ENCODE measurements at places on chromosomes 7 and 10.

DNA sequence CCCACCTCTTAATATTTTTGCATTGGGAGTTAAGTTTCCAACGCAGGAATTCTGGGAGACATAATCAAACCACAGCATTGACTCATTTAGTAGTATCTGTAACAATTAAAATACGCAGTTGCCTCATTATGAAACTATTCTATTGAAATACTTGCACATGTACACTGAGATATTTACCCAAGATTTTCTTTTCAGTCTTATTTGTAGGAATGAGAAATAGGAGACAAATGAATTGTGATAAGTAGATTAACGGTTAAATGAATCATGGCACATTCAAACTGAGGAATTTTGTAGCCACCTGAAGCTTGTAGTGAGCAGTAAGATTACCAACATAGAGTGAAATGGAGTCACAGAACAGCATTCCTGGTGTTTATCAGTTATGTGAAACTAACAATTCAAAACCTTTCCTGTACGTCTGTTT lies 18.1 kb downstream of the RP9 start:
- DNase-seq, result no peak

- DNase-seq, result no peak
These were observed 1.5 kb upstream of the SEMA3A start for GRCh38 chr7:84196084-84196503.

DNA sequence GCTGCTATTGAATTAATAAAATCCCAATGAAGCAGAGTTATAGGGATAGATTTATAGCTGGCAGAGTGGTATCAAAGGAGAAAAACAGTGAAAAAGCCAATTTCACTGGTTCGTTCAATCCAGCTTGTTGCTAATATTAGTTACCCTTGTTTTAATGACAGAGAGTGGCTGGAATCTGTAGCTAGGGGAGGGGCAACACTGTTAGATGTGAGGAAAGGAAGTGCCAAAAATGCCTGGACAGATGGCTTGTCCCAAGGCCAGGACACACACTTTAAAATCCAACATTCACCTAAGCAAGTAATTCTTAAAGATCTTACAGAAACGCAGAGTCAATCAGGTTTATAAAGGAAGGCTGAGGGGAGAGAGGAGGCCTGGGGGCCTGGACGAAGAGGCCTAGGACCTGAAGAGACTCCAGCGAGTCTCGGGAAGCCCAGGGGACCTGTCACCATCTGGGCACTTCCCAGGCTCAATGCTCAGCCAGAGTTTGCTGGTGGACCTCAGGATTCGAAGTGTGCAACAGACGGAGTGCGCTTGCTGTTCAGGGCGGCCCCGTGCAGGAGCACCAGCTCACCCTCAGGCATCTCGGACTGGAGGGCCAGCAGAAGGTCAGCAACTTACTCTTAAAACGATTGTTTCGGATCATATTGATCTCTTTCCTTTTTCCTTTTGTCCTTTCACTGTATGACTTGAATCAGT lies 36.7 kb downstream of the TMEM248 start:
- no peak for DNase-seq

- DNase-seq, result no peak
These were observed 887 bp downstream of the TMUB1 start for GRCh38 chr7:151082141-151083070.

DNA sequence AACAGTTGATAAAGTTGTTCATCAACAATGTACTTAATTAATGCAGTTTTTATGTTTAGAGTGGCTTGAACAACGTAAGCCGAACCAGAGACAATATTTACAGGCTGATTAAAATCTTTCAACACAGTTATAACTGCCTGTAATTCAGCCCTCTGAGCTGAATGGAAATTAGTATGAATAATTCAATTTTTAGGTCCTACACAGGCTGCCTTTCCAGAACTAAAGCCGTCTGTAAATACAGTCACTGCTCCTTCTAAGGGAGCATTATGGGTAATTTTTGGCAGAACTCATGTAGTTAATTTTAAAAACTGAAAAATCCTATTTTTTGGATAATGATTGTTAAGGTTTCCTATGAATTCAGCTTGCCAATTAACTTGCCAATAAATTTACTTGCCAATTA lies 2.6 kb upstream of the GIMAP4 start:
- DNase-seq, result no peak

- peak; percentile 42 for DNase-seq
These were observed 677.8 kb downstream of the SDK1 start for GRCh38 chr7:3978839-3979238.

- peak; percentile 23 for DNase-seq
These were observed 53.8 kb downstream of the WDR37 start for GRCh38 chr10:1109795-1110673.

GRCh38 chr7:14622559-14622958 lies 280.0 kb downstream of the DGKB start:
- no peak for DNase-seq

DNA sequence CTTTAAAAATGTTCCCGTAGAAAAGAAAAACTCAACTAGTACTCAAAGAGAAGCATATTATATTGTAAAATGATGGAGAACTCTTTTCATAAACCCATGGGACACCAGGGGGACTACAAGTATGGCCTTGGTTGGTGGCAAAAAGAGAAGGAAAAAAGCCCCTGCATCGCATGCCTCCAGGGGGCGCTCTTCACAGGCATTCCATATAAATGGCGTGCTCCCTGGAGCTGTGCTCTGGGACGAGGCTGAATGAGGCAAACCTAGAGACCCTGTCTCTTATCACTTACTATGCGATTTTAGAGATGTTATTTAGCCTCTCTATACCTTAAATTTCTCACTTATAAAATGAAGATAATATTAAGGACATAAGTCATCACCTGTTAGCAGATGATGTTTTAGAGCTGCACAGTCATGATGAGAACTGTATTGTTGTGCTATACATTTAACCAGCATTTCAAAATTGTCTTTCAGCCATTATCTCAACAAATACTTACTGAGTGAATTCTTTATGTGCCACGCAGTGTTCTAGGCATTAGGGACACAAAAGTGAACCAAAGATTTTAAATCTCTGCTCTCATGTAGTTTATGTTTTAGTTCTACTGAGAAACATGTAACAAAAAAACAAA lies 105.8 kb downstream of the ARHGAP21 start:
- peak; percentile 6 for DNase-seq

- no peak for DNase-seq
These were observed 160.0 kb upstream of the ZNF804B start for GRCh38 chr7:88599528-88599927.

GRCh38 chr7:72405871-72406270 lies 6.3 kb downstream of the CALN1 start:
- no peak for DNase-seq

GRCh38 chr10:7306616-7307015 lies 104.2 kb downstream of the SFMBT2 start:
- no peak for DNase-seq

- no peak for DNase-seq
These were observed 128.5 kb upstream of the PFKP start for GRCh38 chr10:2938869-2939268.

DNA sequence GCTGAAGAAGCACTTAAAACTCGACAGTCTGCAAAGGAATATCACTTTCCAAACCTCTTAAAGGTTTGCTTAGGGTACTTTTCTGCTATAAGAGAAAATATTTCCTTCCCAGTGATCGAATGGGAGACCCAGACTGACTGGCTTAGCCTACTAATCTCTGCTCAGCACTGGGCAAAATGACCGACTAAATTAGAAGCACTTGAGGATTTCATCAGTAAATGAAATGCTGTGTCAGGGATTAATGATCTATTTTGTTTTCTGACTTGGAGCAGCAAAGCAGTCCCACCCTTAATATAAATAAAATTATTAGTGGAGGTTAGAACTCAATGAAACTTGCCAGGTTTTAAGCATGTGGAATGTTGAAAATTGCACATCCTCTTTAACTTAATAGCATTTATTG lies 411.6 kb downstream of the NEBL start:
- no peak for DNase-seq

GRCh38 chr7:140673063-140673773 lies 473 bp downstream of the ADCK2 start:
- peak; percentile 21 for DNase-seq

DNA sequence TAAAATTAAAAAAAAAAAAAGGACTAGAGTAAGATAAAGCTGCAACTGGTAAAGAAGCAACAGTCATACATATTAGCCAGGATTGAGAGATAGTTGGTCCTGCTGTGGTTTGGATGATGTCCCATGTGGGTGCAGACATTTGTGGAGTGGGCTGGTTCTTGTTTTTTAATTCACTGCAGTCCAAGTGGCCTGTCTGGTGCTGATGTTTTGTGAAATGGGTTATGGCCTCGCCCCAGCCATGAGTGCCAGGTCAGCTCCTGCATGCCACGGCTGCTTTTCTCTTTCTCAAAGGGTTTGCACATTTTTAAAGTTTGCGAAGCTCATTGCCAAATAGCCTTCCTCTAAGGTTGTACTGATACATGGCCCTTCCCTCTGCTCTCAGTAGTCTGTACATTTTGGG lies 14.1 kb upstream of the BTBD16 start:
- DNase-seq, result no peak

- DNase-seq, result no peak
These were observed 34.8 kb upstream of the SFMBT2 start for GRCh38 chr10:7445474-7446185.

DNA sequence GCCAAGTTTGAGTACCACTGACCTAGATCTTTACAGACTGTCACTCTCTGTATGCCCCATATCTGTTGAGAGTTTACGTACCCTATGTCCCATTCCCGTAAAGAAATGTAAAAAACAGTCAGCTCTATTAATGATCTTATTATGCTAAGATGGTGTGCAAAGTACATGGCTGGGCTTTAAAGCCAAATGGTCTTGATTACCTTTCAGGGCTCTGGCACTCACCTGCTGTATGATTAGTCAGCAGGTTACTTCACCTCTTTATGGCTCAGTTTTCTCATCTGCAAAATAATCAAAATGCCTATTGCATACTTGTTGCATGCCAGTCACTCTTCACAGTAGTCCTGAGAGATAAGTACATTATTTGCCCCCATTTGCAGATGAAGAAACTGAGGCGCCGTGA lies 54.2 kb downstream of the LHFPL3 start:
- DNase-seq, result no peak

GRCh38 chr10:121787169-121787568 lies 140.7 kb downstream of the ATE1 start:
- DNase-seq, result no peak

DNA sequence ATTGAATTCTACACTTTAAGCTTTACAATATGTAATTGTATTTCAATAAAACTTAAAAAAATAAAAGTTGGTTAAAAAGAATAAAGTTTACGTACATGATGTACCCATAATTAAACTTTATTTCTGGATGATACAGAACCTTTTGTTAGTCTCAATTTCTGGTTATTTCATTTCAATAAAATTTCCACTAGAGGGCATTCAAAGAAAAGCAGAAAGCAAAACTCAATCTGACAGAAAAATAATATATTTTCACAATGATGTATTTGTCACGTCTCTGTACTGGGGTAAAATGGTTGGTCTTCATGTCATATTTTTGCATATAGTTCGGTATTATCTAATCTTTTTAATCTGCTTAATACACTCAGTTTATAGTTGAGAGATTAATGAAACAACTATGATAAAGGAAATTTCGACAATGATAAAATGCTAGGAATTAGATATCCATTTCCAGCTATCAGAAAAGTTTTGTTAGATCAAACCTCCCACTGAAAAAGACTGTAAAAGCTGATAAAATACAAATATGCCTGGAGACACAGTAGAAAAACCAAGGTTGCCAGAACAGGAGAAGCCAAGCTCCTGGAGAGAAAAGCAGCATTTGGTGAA lies 27.4 kb downstream of the ASZ1 start:
- DNase-seq, result no peak
